GM12864 (cell line): ENCODE measurements at places on chromosomes 1 and 21.

DNA sequence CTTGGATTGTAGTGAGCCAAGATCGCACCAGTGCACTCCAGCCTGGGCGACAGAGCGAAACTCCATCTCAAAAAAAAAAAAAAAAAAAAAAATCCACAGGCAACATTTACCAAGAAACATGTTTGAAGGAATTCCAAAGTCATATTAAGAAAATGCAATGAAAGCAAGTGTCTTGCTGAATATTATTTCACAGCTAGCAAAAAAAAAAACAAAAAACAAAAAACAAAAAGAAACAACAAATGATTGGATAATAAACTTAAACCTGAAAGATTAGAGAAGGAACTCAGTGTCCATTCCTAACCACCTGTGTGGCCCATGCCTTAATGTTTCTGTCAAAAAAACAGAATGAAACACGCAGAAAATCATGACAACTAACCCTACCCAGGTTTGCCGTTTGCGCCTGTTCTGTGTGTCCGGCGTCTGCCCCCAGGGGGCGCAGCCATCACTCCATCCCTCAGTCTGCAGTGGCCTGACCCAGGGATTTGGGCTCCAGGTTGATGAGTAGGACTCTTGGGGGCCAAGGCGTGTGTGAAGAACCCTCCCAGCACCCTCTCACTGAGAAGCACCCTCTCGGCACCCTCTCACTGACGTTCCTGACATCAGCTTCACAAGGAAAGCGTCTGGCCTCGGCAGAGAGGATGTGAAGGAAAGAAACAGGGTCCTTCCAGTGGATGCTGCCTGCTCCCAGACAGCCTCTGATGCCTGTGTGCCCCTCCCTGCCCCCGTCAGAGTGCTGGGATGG, 19.2 kb upstream of the PTTG1IP start:
- DNase-seq: no peak

DNA sequence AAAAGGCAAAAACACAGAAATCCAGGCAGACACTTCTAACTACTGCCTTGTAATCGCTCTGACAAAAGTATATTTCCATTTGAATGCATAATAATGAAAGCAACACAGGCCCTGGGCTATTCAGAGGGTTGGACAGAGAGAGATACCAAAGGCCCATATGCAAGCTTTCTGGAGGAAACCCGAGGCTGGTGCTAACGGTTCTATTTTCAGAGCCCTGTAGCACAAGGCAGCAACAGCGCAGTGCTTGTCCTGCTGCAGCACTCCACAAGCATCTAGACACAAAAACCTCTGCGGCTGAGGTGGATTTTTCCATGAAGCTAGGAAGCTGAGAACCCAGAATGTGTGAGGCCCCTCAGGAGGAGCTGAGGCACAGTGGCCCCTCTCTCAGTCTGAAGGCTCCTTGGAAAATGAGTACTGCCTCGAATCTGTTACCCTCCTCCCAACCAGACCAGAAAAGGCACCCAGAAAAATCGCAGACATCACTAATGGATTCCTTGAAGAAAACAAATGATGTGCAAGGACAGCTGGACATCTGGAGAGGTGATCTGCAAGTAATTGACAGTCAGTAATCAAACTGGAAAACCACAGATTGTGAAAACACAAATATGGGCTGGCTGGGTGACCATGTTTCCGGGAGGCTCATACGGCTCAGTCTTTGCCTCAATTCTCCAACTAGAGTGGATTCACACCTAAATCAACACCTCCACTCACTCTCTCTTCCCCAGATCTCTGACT, 54.0 kb downstream of the COLGALT2 start:
- DNase-seq: no peak

DNA sequence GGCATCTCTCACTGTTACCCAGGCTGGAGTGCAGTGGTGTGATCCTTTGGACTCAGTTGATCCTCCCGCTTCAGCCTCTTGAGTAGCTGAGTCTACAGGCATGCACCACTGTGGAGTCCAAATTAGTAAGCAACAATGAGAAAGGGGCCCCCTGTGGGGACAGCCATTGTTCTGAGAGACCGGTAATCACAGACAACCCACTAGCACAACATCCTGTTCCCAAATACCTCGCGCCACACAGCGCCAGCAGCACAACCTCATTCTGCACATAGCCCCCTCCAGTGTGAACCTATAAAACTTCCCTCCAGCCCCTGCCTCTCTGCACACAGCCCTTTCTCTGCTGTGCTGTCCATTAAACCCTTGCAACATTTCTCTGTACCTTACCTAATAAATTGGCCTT, 226.4 kb downstream of the DYRK1A start:
- DNase-seq: no peak

- DNase-seq: no peak
These were observed 109.3 kb downstream of the NTNG1 start for GRCh38 chr1:107250169-107250568.

- DNase-seq: peak; percentile 55
These were observed 44.2 kb downstream of the CAPN8 start for GRCh38 chr1:223621312-223621734.

DNA sequence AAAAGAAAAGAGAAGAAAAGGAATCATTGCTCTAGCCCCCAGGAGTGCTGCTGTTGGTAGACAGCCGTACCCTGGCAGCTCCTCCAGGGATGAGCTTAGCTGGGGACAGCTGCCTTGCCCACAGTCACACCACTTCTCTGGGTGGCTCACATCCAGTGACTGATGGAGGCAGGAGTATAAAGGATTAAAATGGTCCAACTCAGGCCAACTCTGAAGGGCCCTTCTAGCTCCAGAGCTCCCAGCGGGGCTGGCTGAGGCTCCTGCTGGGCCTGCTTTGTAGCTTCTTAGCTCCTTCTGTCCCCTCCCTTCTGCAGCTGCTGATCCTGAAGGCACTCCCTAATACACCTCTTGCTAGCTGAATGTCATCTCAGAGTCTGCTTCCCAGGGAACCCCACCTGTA, 4.4 kb downstream of the CITED4 start:
- DNase-seq: no peak

DNA sequence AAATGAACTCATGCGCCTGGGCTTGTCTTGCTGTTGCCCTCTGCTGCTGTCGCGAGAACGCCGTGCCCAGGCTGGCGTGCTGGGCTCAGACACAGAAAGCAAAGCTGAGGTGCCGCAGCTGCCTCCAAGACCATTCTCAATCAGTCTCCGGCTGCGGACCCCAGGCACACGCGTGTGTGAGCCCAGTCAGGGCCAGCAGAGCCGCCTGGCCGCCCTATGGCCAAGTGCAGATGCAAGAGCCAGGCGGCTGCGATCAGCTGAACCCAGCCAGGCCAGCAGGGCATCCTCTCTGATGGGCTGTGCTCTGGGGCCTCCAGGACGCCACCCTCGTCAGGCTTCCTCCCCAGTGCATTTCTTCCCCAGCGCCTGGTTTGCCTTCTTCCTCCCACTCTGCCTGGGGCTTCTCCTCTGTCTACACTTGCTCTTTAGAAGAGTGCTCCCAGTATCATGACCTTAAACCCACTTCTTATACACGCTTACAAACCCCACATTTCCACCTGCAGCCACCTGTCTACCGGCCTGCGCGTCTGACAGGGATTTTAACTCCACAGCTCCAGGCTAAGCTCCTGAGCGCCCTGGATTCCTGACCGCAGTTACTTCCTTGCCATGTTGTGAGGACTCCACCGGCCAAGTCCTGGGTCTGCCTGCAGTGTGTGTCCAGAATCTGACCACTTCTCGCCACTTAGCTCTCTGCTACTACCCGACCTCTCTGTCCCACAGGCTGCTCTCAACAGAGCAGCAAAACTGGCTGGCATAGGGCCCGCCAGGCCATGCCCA, 21.7 kb upstream of the LRRC47 start:
- DNase-seq: no peak

GRCh38 chr1:118317842-118318614, 133.0 kb upstream of the SPAG17 start:
- DNase-seq: no peak
